HFFc6 (cell line): ENCODE measurements at places on chromosomes 3 and 15. TPM values are rescaled to one million over a fixed set of nuclear protein-coding genes. Genes with fewer than 3 reads are reported as not detected.

GRCh38 chr15:55965091-55965490 lies 28.3 kb downstream of the NEDD4 start:
- H3K36me3 ChIP-seq, result peaks cover 11% of the 10 kb centered on the region
- peaks cover 22% of the 10 kb centered on the region for H3K4me1 ChIP-seq
- no peak overlapping the region for H3K27ac ChIP-seq
- DNase-seq, result no peak
- no peaks in the 10 kb centered on the region for H3K27me3 ChIP-seq

DNA sequence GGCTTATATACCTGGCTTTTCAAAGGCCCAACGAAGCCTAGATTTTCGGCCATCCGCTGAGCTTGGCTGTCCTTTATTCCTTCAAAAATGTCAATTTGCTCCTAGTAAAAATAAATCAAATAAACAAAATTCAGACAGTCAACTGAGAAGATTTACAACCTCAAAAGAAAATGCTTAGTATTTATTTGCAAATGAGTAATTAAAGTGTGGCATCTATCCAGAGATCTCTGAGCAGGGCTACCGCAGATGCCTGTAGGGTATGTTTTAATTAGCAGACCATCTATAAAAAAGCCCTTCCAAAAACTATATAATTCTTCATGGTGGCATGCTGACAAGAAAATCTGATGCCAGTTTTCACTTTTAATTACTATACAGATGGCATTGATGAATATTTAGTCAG lies 136.2 kb downstream of the SUCLG2 start:
- peaks cover under 1% of the 10 kb centered on the region; the same call in 1 of the 2 replicates for H3K4me1 ChIP-seq
- H3K4me3 ChIP-seq, result no peak overlapping the region
- no peaks in the 10 kb centered on the region; the same call in 1 of the 2 replicates for H3K27me3 ChIP-seq
- no peak for DNase-seq

- H3K4me3 ChIP-seq, result no peak overlapping the region
- H3K27ac ChIP-seq, result no peak overlapping the region
- DNase-seq, result no peak
- peaks cover 24% of the 10 kb centered on the region for H3K36me3 ChIP-seq
- peaks cover 5% of the 10 kb centered on the region; the same call in 1 of the 2 replicates for H3K4me1 ChIP-seq
Observed at GRCh38 chr3:10002951-10003350, 16.3 kb upstream of the EMC3 start.

- peaks cover 32% of the 10 kb centered on the region for H3K4me1 ChIP-seq
- no peak overlapping the region for H3K27ac ChIP-seq
- H3K27me3 ChIP-seq, result no peaks in the 10 kb centered on the region; the same call in 1 of the 2 replicates
Observed at GRCh38 chr3:66017084-66017483, 21.6 kb downstream of the MAGI1 start.

GRCh38 chr15:34111488-34111887 lies 9.6 kb downstream of the PGBD4 start:
- H3K4me1 ChIP-seq, result peaks cover 6% of the 10 kb centered on the region; the same call in 1 of the 2 replicates
- no peak overlapping the region for H3K27ac ChIP-seq
- no peaks in the 10 kb centered on the region for H3K36me3 ChIP-seq
- DNase-seq, result no peak
- no peaks in the 10 kb centered on the region for H3K27me3 ChIP-seq
- no peak overlapping the region for H3K4me3 ChIP-seq

- H3K27me3 ChIP-seq, result peaks cover 2% of the 10 kb centered on the region
- no peak for DNase-seq
- H3K27ac ChIP-seq, result no peak overlapping the region
- no peak overlapping the region for H3K4me3 ChIP-seq
- no peaks in the 10 kb centered on the region for H3K4me1 ChIP-seq
Observed at GRCh38 chr3:22988566-22988965, 214.6 kb upstream of the UBE2E2 start.

DNA sequence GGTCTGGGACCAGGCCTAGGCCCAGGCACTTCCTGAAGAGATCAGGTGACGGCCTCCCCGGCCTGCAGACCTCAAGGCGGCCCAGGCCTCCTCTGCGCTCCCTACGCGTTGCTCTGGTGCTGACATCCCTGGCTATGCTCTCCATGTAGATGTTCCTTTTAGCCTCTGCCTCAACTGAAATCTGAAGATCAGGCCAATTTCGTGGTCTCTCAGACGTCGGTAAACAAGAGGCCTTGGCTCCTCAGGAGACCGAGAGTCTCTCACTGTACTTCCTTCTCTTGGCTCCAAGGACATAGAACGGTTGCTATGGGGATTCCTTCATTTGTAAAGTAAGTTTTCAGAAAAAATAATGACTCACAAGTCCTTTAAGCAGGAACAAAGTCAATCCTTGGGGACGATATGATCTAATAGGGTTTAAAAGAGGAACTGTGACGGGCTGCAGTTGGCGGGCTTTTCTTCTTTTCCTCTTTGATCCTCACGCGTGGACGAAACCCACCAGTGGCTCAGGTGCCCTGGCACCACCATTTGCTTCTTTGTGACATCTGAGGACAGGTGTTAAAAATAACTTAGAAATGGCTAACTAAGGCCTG lies 55.6 kb upstream of the CGNL1 start:
- peaks cover 18% of the 10 kb centered on the region; the same call in 1 of the 2 replicates for H3K4me1 ChIP-seq
- DNase-seq, result peak; percentile 8
- H3K27ac ChIP-seq, result peak overlapping the region; percentile 40; the same call in 1 of the 2 replicates
- H3K36me3 ChIP-seq, result no peaks in the 10 kb centered on the region
- no peak overlapping the region for H3K4me3 ChIP-seq

DNA sequence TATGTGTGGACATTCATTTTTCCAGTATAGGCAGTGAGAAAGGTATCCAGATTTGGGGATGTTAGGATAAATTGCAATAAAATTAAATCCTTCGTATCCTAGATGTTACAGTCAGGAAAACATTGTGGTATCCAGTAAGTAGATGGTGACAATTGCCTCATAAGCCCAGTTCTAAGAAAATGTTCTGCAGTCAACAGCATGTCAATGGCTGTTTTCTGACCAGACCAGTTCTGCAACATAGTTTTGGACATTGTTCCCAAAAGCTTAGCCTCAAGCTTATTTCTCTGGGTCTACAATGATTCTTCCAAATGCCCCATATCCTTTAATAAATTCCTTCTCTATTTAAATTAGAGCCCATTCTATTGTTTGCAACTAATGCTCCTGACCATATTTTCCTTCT lies 480.7 kb downstream of the FHIT start:
- no peaks in the 10 kb centered on the region for H3K36me3 ChIP-seq
- H3K27me3 ChIP-seq, result no peaks in the 10 kb centered on the region; the same call in 1 of the 2 replicates
- no peak for DNase-seq
- H3K27ac ChIP-seq, result no peak overlapping the region
- no peaks in the 10 kb centered on the region for H3K4me1 ChIP-seq

- peaks cover 28% of the 10 kb centered on the region for H3K4me1 ChIP-seq
- peak; percentile 38 for DNase-seq
- H3K4me3 ChIP-seq, result peak overlapping the region; percentile 75
- no peaks in the 10 kb centered on the region for H3K27me3 ChIP-seq
- H3K27ac ChIP-seq, result peak overlapping the region; percentile 51
- H3K36me3 ChIP-seq, result no peaks in the 10 kb centered on the region
Observed at GRCh38 chr3:119194237-119195150, 21.1 kb downstream of the UPK1B start.

DNA sequence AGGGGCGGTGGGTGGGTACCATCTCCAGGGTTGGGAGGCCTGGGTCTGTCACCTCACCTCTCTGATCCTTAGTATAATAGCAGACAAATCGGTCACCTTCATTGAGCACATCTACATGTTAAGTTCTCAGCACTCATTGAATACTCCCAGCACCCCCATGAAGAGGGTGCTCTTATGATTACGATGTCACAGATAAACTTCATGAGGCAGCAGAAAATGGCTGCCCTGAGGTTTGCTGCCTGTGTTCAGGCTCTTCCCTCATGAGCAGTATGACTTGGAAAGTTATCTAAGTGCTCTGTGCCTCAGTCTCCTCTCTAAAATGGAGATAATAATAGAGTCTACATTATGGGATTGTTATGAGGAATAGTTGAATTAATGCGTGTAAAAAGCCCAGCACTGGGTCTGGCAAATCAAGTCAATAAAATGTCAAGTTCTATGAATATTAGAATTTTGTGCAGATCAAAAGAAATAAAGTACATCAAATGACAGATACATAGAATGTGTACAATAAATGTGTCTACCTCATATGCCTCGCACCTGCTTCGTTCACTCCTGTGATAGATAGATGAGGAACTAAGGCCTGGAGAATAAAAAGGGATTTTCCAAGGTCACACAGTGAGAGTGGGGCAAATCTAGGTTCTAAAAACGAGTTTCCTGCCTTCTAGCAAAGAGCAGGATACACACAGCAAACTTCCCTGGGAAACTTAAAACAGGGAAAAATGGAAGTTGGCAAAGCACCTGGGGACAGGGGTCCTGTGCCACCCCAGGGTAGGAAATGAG lies 142.2 kb upstream of the MRPS22 start:
- H3K27me3 ChIP-seq, result peaks cover 7% of the 10 kb centered on the region; the same call in 1 of the 2 replicates
- H3K4me3 ChIP-seq, result no peak overlapping the region
- H3K4me1 ChIP-seq, result peaks cover 23% of the 10 kb centered on the region
- no peaks in the 10 kb centered on the region for H3K36me3 ChIP-seq
- no peak for DNase-seq

RAD18 gene
- 28.6 to 33.9 TPM (median 31.3 TPM) in 3 replicates for total RNA-seq

ZNF385D gene
- total RNA-seq, result 4.0 and 6.4 TPM in 2 replicates

EHHADH gene
- 3.1 to 6.7 TPM (median 4.8 TPM) in 3 replicates for total RNA-seq

TPRG1 gene
- not detected in 3 replicates for total RNA-seq

PRR20G gene
- total RNA-seq, result not detected in 3 replicates

ACKR4 gene
- total RNA-seq, result 1.1 to 7.7 TPM (median 1.6 TPM) in 3 replicates

MYL3 gene
- not detected in 3 replicates for total RNA-seq

ACP3 gene
- not detected in 3 replicates for total RNA-seq

ANKUB1 gene
- not detected in 3 replicates for total RNA-seq

ITIH4 gene
- 0.55 to 0.77 TPM in 2 of 3 replicates, not detected in the other for total RNA-seq

CDC25A gene
- 5.7 to 11.9 TPM (median 9.3 TPM) in 3 replicates for total RNA-seq

TLR9 gene
- not detected in 3 replicates for total RNA-seq
